Activated CD4-positive, alpha-beta memory T cell treated with anti-CD3 and anti-CD28 coated beads for 36 hours (primary cell): ENCODE measurements at places on chromosomes 5 and 9. TPM values are rescaled to one million over a fixed set of nuclear protein-coding genes. Genes with fewer than 3 reads are reported as not detected.

CERCAM gene
- 1.1 TPM for total RNA-seq

OR2K2 gene
- total RNA-seq: not detected

NIM1K gene
- total RNA-seq: 0.75 TPM

GRCh38 chr9:86944796-86945727 is 2.2 kb downstream of the GAS1 start:
- no peaks in the 10 kb centered on the region for H3K36me3 ChIP-seq
- peak overlapping the region; percentile 42 for H3K4me3 ChIP-seq
- peaks cover 34% of the 10 kb centered on the region for H3K27me3 ChIP-seq
- peaks cover 11% of the 10 kb centered on the region for H3K4me1 ChIP-seq

- peaks cover 35% of the 10 kb centered on the region for H3K4me1 ChIP-seq
- H3K36me3 ChIP-seq: peaks cover 2% of the 10 kb centered on the region
- H3K4me3 ChIP-seq: no peak overlapping the region
- peaks cover 2% of the 10 kb centered on the region for H3K27me3 ChIP-seq
- H3K27ac ChIP-seq: peak overlapping the region; percentile 73
These were observed 197.6 kb downstream of the NR3C1 start for GRCh38 chr5:143205883-143206195.

DNA sequence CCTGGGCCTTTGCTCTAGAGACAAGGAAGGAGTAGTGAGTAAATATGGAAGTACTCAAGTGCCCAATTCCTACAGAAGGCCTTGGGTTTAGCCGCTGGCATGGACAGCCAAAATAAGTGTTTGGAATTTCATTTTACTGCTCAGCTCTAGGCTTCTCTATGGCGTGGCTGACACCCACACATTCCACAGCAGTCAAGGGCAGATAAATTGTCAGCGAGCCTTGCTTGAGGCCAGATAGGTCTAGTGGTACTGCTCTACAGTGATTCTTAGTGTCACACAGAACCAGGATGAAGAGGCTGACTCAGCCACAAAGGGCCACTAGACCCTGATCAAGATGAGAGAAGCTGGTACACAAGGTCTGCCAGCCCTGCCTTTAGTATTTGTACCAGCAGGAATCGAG is 111.0 kb upstream of the NFIB start:
- H3K36me3 ChIP-seq: no peaks in the 10 kb centered on the region
- peaks cover 5% of the 10 kb centered on the region for H3K27me3 ChIP-seq
- no peak overlapping the region for H3K27ac ChIP-seq
- DNase-seq: no peak

- no peak for DNase-seq
- peaks cover 8% of the 10 kb centered on the region for H3K36me3 ChIP-seq
- H3K4me1 ChIP-seq: peaks cover 49% of the 10 kb centered on the region
These were observed 52.4 kb downstream of the RFX3 start for GRCh38 chr9:3473405-3473804.

DNA sequence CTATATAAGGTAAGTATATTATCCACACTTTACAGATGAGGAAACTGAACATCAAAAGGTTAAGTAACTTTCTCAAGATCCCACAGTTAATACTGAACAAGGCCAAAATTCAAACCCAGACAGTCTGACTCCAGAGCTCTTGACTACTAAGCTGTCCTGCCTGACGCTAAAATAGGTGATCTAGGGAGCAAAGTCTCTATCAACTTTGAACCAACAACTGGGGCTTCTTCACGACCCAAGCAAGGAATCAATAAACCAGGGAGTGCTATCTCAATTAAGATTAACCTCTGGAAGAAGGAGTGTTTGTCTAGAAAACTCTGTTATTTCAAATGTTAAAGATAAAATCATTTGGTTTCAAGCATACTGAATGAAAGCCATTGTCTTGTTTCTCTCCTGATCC is 64.4 kb downstream of the MRPS27 start:
- no peak overlapping the region for H3K4me3 ChIP-seq
- peaks cover 15% of the 10 kb centered on the region for H3K36me3 ChIP-seq
- DNase-seq: no peak
- H3K27me3 ChIP-seq: no peaks in the 10 kb centered on the region
- H3K27ac ChIP-seq: no peak overlapping the region
- H3K4me1 ChIP-seq: peaks cover 7% of the 10 kb centered on the region

DNA sequence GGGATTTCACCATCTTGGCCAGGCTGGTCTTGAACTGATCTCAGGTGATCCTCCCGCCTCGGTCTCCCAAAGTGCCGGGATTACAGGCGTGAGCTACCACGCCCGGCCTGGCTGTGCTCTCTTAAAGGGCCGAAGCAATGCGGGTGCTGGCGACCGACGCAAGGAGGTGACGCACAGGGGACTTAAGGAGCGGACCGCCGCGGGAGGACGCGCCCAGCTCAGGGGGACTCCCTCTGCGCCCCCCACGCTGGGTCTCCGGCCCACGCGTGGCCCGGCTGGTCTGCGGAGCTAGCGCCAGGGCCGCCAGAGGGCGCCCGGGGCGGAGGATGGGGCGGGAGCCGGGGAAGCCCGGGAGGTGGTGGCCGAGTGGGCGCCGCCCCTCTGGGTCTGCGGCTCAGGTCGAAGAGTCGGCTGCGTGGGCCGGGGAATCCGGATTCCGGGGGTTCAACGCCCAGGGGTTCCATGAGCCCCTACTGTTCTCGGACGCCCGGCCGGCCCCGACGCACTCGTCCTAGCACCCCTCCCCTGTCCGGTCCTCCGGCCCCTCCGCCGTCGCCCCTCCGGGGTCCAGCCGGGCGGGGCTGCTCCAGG is 502 bp upstream of the CERCAM start:
- H3K27ac ChIP-seq: no peak overlapping the region
- DNase-seq: peak; percentile 78
- no peaks in the 10 kb centered on the region for H3K36me3 ChIP-seq
- peaks cover 28% of the 10 kb centered on the region for H3K27me3 ChIP-seq
- peaks cover 9% of the 10 kb centered on the region for H3K4me1 ChIP-seq
- H3K4me3 ChIP-seq: peak overlapping the region; percentile 69

- no peaks in the 10 kb centered on the region for H3K36me3 ChIP-seq
- no peak for DNase-seq
- H3K27me3 ChIP-seq: peaks cover 6% of the 10 kb centered on the region
- no peak overlapping the region for H3K4me3 ChIP-seq
These were observed 18.4 kb upstream of the ZNF474 start for GRCh38 chr5:122110987-122111386.

DNA sequence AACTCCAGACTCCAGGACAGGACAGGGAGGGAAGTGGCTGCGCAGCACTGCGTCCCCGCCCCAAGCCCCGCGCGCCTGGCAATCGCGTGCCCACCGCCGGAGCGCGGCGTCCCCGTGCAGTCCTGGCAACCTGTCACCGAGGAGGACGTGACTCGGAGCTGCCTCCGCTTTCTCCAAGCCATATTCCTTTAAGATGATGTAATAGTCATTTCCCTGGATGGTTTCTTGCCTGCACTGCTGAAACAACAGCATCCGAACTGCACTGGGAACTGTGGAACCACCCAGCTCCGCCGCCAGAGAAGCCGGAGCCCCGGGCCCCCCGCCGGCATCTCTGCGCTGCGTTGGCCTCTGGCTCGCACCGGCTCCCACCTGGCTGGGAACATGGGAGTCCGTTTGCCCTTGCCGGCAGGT is 34.5 kb downstream of the KCTD16 start:
- H3K27ac ChIP-seq: no peak overlapping the region
- peaks cover 41% of the 10 kb centered on the region for H3K27me3 ChIP-seq
- H3K4me3 ChIP-seq: no peak overlapping the region
- peaks cover 19% of the 10 kb centered on the region for H3K4me1 ChIP-seq
- no peak for DNase-seq

- no peak for DNase-seq
- no peak overlapping the region for H3K27ac ChIP-seq
- peaks cover 15% of the 10 kb centered on the region for H3K4me1 ChIP-seq
- H3K4me3 ChIP-seq: no peak overlapping the region
- H3K36me3 ChIP-seq: peaks cover 8% of the 10 kb centered on the region
These were observed 201.6 kb downstream of the SEMA6A start for GRCh38 chr5:116372931-116373597.

DNA sequence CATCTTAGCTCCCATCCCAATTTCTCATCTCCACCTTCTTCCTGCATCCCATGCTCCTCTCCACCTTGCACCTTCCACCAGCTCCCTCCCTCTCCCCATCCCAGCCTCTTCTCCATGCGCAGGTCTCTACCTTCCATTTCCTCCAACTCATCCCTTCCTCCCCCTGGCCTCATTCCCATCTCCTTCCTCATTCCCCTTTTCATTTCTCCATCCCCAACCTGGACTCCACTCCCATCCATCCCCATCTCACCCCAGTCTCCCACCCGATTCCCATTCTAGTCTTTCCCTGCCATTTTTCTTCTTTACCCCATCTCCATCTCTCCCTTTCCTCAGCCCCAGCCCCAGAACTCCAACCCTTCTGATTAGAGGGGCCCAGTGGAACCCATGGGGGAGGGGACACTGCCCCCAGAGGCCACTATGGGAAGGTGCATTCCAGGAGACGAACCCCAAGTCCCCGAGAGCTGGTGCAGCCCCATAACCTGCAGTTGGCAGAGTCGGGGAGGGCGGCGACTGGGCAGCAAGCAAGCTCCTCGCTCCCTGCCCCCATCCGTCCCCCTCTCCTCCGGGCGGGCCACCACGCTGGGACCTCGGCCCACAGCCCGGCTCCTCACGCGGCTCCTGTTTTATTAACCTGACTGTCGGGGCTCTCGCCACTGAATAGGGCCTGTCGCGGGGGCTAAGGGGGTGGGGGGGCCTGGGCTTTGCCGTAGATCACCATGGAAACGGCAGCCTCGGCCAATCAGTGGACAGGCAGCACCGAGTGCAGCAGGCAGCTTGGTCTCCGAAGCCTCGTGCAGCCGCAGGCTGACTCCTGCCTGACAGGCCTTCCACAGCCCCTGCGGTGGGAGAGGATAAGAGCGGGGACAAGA is 66.7 kb downstream of the PCDH1 start:
- peaks cover 42% of the 10 kb centered on the region for H3K27me3 ChIP-seq
- H3K4me3 ChIP-seq: no peak overlapping the region
- peak; percentile 31 for DNase-seq
- no peak overlapping the region for H3K27ac ChIP-seq
- H3K4me1 ChIP-seq: no peaks in the 10 kb centered on the region

DNA sequence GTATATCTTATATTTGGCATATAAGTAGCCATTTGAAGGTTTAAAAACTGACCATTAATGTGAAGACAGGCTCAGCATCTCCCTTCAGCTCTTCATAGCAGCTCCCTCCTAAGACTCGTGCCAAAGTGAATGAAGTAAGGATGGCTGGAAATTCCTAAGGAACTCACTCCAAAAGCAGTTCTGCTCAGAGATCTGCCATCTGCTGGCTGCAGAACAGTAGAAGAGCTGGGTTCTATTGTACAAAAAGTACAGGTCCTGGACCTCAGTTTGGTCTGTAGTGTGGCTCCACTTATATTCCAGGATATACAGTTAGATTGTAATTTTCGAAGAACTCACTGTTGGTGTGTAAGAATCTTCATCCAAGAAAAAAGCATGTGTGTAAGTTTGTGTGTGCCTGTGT is 104.9 kb upstream of the RUSC2 start:
- H3K4me3 ChIP-seq: no peak overlapping the region
- H3K4me1 ChIP-seq: no peaks in the 10 kb centered on the region
- H3K27ac ChIP-seq: no peak overlapping the region
- no peaks in the 10 kb centered on the region for H3K27me3 ChIP-seq

DNA sequence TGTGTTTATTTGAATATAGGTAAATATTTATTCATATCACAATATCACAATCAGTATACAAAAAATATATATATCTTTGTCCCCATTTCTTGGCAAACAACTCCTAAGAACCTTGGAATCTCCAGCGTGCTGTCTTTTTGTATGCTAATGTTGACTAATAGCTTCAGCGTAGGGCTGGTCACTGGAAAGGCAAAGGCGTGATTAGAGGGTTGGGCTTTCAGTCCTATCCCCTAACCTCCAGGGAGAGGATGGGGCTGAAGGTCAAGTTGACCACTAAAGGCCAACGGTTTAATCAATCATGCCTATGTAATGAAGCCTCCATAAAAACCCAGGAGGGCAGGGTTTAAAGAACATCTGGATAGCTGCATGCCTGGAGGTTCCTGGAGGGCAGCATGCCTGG is 79.6 kb upstream of the BNC2 start:
- no peaks in the 10 kb centered on the region for H3K4me1 ChIP-seq
- no peak overlapping the region for H3K27ac ChIP-seq
- no peak overlapping the region for H3K4me3 ChIP-seq
- H3K27me3 ChIP-seq: no peaks in the 10 kb centered on the region

GRCh38 chr5:116361171-116361967 is 213.3 kb downstream of the SEMA6A start:
- peaks cover 21% of the 10 kb centered on the region for H3K36me3 ChIP-seq
- no peak overlapping the region for H3K27ac ChIP-seq
- no peak for DNase-seq

- H3K4me1 ChIP-seq: peaks cover 27% of the 10 kb centered on the region
- no peak overlapping the region for H3K27ac ChIP-seq
- DNase-seq: no peak
- H3K36me3 ChIP-seq: no peaks in the 10 kb centered on the region
- H3K27me3 ChIP-seq: no peaks in the 10 kb centered on the region
These were observed 294.9 kb downstream of the NR3C1 start for GRCh38 chr5:143108498-143109128.

DNA sequence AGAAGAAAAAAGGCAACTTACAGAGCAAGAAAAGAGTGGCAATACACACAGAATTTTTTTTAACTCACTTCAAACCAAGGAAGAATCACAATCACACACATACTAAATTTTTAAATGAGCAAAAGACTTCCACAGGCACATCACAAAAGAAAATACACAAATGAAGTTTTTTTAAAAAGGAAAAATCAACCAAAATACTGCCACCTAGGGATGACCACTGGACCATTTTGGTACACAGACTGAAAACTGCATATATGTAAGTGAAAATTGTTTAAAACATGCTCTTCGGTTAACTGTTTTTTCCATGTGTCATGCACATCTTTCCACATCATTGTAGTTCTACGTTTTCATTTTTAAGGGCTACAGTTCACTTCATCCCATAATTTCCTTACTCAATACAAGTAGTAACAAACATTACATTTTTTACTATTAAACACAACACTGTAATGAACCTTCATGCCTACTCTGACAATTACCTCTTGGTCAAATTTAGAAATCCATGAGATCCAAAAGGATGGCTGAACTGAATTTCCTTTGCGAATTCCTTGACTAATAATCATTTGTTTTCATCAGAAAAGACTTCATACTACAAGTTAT is 79.0 kb downstream of the FBXW11 start:
- H3K27me3 ChIP-seq: no peaks in the 10 kb centered on the region
- H3K27ac ChIP-seq: no peak overlapping the region
- peaks cover 4% of the 10 kb centered on the region for H3K36me3 ChIP-seq
- no peak overlapping the region for H3K4me3 ChIP-seq
- DNase-seq: no peak
- H3K4me1 ChIP-seq: peaks cover 51% of the 10 kb centered on the region

DNA sequence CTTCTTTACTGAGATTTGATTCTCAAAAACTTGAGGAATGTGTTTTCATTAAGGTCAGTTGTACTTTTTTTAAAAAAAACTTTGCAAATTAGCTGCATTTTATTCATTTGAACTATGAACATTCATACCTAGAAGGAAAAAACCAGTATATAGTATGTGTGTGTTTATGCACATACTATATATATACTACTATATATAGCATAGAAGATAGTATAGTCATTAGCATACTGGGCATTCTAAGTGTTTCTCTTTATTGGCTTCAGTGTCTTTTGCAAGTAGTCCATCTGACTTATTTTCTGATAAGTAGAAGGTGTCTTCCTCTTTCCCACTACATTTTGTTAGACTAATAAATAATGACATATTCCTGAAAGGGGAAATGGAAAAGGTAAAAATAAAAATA is 33.0 kb downstream of the ELOVL7 start:
- H3K27me3 ChIP-seq: peaks cover 5% of the 10 kb centered on the region
- no peaks in the 10 kb centered on the region for H3K36me3 ChIP-seq
- no peak overlapping the region for H3K27ac ChIP-seq
- no peak for DNase-seq
